D341Med (cell line): ENCODE measurements at places on chromosomes 7 and 10.

GRCh38 chr7:138902161-138902560 is 79.0 kb downstream of the KIAA1549 start:
- DNase-seq, result no peak

DNA sequence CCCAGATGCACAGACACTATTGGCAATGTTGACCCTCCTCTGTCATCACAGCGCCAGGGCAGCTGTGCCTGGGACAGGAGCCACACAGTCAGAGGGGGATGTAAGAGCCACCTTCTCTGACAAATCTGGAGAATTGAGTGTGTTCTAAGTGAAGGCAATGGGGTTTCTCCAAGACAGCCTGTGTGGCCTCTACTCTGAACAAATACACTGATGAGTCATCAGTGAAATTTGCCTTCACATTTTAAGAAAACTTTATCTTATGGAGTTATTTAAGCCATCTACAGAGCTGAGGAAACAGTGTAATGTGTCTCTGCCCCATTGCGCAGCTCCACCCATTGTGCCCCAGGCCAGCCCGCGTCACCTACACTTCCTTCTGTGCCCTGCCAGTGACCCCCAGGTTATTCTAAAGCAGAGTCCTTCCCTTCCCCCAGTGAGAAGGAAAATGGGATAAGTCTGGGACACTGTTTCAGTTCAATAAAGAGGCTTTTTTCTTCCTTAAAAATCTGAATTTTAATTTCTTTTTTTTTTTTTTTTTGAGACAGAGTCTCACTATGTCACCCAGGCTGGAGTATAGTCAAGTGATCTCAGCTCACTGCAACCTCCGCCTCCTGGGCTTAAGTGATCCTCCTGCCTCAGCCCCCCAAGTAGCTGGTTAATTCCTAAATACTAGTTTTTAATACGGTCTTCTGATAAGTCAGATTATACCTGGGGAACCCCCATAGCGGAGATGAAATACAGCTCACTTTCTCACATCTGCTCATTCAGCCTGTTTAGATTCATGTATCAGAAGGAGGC is 21.8 kb downstream of the AKR1E2 start:
- no peak for DNase-seq

- DNase-seq, result no peak
Observed at GRCh38 chr7:112282476-112283188, 76.1 kb downstream of the ZNF277 start.

GRCh38 chr10:122486406-122487080 is 25.2 kb downstream of the HTRA1 start:
- DNase-seq, result no peak
